Activated CD8-positive, alpha-beta memory T cell treated with anti-CD3 and anti-CD28 coated beads for 1 hour (primary cell): ENCODE measurements at places on chromosomes 2 and 18.

GRCh38 chr2:176078541-176079284, 5.0 kb downstream of the EVX2 start:
- no peak for DNase-seq

- no peak for DNase-seq
Measured at GRCh38 chr2:102618452-102619413, 620 bp upstream of the SLC9A2 start.

GRCh38 chr18:38362286-38362792, 796.7 kb upstream of the CELF4 start:
- no peak for DNase-seq

DNA sequence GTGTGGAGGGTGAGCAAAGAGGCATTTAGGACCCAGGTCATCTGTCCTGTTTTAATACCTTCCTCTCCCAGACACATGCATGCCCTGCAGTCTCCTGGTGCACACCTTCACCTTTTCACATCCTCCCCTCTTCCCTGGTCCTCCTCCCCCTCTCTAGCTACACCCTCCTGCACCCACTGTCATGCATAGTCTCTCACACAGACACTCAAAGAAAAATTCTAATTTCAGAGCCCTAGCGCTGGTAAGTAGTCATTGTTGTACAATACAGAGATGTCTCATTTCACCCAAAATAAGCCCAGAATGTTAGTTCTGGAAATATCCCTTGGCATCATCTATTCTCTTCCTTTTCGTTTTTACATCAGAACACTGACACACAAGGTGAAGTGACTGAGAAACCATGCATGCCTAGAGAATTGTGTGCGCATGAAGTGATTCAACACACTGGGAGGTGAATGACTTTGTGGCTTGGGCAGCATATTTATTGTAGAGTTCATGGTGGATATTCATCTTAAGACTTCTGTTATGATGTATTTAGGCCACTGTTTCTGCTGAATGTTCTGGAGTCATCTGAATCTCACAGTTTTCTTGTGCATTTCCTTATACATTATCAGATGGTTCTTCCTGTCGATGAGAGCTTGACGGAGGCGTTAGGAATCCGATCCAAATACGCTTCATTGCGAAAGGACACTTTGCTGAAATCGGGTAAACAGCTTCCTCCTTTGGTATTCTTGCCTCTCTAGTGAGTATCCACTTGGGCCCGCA, 69.9 kb downstream of the COA5 start:
- DNase-seq = no peak

DNA sequence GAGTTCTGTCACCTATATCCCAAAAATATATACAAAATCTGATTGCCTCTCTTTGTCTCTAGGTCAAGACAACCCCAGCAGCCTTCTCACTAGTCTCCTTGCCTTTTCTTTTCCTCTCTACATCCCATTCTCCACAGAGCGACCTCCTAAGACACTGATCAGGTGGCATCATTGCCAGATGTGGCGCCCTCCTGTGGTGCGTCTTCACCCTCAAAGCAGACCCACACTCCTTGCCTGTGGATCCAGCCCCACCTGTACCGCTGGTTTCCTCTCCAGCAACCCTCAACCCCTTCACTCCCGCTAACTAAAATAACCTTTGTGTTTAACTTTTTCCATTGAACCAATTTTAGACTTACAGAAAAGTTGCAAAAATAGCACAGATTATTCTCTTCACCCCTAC, 273.3 kb downstream of the GLI2 start:
- DNase-seq = no peak

DNA sequence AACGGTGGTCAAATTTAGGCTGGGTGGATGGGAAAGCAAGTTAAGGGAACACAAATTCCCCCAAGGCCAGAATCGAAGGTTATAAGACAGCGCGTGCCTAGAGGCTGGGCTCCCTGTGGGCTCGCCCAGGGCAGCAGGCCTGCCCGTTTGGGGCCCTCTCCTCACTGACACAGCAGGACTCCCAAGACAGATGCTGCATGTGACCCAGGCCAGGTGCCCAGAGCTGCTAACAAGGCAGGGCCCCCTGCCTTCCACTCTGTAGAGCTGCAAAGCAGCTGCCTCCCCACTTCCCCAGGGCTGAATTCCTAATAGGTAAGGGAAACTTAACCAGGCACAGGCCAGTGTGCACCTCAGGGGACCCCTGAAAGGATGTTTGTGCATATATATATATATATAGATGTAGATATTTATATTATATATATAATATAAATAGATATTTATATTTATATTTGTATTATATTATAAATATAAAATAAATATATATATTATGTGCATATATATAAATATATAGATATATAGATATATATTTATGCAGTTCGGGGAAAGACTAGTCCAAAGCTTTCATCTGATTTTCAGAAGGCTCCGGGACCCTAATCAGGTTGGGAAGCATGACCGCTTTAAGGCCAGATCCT, 43.7 kb downstream of the TMEM37 start:
- no peak for DNase-seq

DNA sequence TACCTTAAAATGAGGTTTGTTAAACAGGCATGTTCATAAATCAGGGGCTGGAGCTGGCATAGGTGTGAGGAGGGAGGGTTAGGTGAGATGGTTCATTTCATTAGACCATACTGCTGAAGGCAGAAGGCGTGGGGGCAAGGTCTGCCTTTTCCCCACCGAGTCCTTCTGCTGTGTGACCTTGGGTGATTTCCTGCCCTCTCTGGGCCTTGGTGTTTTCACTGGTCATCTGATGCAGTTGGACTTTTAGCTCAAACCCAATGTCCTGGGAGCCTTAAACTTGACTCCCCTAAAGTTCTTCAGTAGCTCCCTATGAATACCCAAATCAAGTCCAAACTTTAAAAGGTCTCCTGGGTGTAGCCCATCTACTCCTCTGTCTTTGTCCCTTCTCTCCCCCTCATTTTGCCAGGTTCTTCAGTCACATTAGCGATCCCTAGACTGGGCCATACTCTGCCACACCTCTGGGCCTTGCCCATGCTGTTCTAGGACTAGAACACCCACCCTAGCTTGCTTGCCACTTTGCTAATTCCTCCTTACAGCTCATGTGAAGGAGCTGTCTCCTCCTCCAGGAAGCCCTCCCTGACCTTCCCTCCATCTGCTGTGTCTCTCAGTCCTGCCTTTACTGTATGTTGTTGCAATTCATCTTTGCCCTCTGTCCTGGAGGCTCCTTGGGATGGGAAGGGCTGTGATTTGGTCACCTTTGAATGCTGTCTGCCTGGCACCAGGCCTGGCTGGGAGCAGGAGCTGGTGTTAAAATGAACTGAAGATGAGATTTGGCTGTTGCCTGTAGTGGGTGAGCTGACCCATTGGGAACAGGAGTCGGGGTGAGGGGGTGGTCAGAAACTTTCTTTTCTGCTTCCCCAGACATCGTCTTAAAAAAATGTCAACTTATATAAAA, 85.4 kb upstream of the HS6ST1 start:
- no peak for DNase-seq

DNA sequence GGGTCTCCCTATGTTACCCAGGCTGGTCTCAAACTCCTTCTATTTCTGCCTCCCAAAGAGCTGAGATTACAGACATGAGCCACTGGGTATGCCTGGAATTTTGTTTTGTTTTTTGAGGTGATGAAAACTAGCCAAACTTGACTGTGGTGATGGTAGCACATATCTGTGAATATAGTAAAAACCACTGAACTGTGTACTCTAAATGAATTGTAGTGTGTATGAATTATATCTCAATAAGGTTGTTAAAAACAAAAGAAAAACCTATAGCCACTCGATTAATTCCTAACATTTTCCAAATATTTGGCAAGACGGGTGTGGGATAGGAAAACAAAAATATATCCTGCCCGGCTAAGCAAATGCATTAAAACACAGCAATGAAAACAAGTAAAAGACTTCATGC, 1302.3 kb upstream of the CHAC2 start:
- DNase-seq = no peak

DNA sequence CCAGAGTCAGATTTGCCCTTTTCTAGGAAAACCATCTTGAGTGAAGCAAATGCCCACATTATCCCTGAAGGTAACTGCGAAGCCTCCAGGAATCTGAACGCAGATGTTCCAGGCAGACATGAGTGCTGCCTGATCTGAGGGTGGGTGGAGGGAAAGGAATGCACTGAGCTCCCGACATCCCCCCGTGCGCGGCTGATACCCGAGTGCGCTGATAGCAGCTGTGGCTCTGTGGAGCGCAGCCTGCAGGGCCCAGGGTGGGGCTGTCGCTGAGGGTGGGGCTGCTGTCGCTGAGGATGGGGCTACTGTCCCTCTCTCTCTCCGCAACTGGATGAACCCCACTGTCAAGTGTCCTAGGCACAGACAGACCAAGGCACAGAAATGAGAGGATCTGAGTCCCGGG, 82.4 kb downstream of the GFPT1 start:
- no peak for DNase-seq

DNA sequence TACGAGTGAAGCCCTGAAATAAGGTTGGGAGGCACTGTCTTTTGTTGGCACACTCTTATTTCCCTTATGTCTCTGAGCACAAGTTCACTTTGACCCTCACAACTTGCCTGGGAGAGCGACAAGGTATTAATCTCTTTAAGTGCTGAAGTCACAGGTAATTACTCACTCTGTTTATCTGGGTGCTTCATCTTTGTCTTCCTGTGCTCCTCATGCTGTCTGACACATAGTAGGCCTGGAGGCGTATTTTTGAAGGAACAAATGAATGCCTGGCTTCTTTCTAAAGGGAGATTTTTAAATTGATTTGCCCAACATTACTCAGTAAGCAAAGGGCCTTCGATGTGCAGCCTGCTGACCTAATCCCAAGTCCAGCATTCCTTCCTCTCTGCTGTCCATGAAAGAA, 507.1 kb upstream of the TNP1 start:
- no peak for DNase-seq

DNA sequence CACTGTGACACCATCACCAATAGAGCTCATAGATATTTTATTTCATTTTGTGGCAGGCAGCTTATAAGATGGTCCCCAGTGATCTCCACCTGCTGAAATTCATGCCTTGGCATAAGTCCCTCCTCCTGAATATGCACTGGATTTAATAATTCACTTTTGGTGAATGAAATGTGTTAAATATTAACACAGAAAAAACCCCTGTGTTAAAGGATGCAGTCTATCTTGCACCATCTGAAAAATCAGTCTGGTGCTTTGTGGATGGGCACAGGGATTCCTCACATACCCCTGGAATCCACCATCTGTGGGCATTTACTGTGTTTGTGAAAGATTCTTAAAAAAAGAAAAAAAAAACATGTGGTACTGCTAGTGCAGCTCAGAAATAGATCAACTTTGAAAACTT, 26.1 kb upstream of the WIPF1 start:
- no peak for DNase-seq

GRCh38 chr2:201831469-201831868, 25.1 kb downstream of the CDK15 start:
- DNase-seq = no peak

GRCh38 chr2:9744256-9745004, 98.8 kb upstream of the TAF1B start:
- DNase-seq = no peak

DNA sequence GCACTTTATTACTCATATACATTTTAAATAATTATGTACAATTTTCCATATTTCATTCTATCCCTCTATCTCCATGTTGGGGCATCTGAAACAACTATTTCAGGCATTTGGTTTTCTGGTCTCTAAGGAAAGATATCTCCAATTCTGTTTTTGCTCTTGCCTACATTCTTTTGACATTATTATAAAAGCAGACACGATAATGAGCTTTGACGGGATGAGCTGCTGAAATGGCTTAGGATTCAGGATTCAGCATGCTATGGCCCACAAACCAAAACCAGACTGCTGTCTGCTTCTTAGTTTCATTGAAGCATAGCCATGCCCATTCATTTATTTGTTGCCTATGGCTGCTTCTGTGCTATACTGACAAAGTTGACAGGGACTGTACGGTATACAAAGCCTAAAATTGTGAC, 42.7 kb upstream of the GLS start:
- no peak for DNase-seq

DNA sequence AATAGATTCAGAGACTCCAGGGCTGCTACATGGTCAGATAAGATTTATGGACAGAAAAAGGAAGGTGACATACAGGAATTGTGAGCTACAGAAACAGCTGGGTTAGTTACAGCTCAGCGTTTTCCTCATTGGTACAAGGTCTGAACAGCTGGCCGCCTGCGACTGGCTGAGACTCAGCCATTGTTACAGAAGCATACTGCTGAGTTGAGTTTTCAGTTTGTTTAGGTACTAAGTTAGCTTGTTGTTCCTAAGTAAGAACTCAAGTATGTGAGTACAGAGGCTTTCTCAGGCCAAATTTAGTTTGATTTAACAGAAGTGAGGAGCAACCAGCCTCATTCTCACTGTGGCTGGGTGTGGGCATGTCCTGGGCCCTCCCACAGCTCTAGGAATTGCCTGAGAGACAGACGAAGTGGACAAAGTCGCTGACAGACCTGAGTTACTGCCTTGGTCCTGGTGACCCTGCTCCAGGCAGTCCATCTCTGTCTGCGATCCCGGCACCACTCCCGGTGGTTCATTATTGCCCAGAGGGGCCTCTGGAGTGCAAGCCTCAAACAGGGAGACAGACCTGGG, 27.8 kb upstream of the RHOB start:
- no peak for DNase-seq

GRCh38 chr2:61363580-61363979, 107.3 kb downstream of the USP34 start:
- no peak for DNase-seq

DNA sequence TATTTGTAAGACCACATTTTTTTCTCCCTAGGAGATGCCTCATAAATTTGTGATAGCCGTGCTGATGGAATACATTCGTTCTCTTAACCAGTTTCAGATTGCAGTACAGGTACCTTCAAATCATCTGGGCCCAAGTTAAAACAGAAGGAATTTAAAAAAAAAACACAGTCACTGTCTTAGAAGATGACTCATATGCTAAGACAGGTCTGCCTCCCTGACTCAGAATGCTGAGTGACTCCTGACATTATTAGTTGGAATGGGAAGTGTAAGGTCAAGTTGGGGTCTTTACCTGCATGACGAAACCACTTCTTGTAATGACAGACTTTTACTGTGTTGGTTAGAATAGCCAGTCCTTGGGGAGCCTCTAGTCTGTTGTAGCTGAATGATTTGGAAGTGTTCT, 26.3 kb downstream of the RMC1 start:
- no peak for DNase-seq

GRCh38 chr2:26946841-26947784, 23.3 kb upstream of the MAPRE3 start:
- DNase-seq = no peak

- no peak for DNase-seq
Measured at GRCh38 chr2:233853353-233853752, 982 bp downstream of the HJURP start.

- DNase-seq = no peak
Measured at GRCh38 chr2:224997802-224998201, 44.5 kb downstream of the DOCK10 start.

GRCh38 chr18:38444971-38445803, 879.6 kb upstream of the CELF4 start:
- DNase-seq = no peak

DNA sequence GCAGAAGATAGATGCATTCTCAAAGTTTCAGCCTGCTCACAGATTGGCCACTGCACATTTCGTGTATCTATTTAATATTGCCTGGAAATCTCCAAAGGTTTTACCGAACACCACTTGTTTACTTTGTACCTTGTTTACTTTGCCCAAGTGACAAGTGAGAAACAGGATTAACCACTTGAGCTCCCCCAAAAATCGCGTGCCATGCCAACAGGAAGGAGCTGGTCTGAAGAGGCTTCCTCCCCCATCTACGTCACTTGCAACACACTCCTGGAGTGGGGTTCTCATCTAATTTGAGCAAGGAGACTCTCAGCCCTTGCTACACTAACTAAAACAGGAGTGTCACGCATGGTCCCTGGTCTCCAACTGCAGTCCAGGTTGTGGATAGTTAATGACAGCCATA, 212.5 kb upstream of the TMEM200C start:
- no peak for DNase-seq
